ENCODE measurements at places on chromosomes 7 and 10. TPM values are rescaled to one million over a fixed set of nuclear protein-coding genes. Genes with fewer than 3 reads are reported as not detected.

DNA sequence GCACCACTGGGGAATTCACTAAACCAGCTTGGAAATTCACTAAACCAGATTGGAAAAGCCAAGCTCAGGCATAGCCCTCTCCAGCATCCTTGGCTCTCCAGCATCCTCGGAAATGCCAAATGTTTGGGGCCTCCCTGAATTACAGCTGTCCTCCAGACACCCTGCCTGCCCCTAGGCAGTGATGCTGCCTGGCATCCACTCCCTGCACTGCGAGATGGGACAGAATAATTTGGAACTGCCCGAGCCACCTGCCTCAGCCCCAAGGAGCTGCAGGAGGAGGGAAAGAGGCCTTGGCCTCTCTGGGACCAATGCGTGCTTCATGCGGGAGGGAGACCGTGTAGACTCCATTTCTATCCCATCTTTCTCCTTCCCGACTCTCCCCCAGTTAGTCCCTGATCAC lies 64.3 kb downstream of the INSIG1 start:
- no peak for DNase-seq

- DNase-seq: no peak
These were observed 49.6 kb upstream of the MYL10 start for GRCh38 chr7:101678658-101679057.

DNA sequence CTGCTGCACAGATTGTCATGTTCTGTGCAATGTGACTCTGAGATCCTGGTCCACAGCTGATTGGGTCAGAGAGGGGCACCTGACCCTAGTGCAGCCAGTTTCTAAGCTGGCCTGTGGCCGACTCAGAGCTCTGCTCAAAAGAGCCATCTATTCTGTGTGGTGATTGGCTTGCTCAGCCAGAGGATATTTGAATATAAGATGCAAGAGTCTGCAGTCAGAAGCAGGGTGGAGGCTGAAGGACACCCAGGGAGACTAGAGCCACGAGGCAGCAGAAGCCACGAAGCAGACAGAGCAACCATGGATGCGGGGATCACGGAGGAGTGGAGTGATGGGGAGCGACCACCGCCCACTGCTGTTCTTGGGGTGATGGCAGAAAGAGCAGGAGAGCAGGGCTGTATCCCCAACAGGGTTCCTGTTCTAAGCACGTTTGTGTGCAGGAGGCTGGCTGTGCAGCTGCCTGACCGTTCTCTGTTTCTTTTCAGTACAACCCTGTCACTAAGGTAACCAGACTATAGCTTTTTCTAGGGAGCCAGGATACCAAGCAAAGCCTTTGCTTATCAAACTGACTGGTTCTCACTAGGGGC lies 19.5 kb upstream of the RHEB start:
- peak; percentile 60 for DNase-seq

- DNase-seq: no peak
These were observed 85.5 kb upstream of the LRRC4 start for GRCh38 chr7:128116740-128117139.

GRCh38 chr7:37901890-37902524 lies 14.6 kb downstream of the SFRP4 start:
- DNase-seq: no peak

GRCh38 chr7:17407229-17407628 lies 108.8 kb downstream of the AHR start:
- no peak for DNase-seq

DNA sequence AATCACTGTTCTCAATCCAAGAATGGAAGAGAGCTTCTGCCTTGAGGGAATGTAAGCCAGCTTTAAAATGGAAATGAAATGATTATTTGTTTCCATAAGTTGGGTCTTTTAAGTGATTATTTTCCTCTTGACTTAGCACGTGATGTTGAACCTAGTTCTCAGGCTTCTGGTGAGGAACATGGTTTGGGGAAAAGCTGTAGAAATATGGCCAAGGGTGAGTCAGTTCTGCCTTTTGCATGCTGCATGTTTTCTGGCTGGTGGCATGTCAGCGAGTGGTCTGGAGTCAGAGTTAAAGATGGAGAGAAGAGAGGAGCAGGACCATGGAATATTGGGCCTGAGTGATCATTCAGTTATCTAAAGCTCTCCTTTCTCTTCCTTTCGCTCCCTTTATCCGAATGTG lies 54.0 kb downstream of the DNAH11 start:
- no peak for DNase-seq

DNA sequence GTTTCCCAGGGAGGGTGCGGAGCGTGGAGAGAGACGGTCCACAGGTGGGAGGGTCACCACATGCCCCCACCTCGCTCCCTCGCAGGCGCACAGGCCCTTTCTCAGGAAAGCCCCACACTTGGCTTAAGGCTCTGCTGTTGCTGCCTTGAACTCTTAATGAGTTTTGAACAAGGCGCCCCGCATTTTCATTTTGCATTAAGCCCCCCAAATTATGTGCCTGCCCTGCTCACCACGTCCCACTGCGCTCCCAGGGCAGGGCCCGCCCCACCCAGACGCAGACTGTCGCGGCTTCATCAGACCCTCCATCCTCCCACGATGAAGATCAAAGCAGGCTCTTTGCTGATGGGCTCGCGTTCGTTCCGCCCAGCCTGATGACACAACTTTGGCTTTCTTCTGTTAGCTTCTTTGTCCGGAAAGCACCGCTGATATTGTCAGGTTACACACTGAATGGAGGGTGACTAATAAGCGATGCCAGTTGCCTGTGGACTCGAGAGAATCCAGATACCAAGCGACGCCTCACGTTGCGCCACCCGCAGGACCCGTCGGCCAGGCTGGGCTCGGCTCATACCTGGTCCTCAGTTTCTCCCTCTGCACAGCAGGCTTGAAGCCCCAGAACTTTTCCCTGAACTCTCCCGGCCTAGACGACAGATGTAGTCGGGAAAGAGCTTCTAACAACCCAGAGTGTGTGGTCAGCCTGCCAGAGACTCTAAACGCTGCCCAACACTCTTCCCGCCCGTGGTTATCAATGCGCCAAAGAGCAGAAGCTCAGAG lies 9.5 kb downstream of the CALML3 start:
- DNase-seq: peak; percentile 52

- peak; percentile 88 for DNase-seq
These were observed 94.0 kb upstream of the ZMIZ1 start for GRCh38 chr10:78974617-78975317.

- no peak for DNase-seq
These were observed 86.7 kb upstream of the AGK start for GRCh38 chr7:141464551-141464950.

GRCh38 chr7:30412782-30413504 lies 65.6 kb downstream of the NOD1 start:
- no peak for DNase-seq

- no peak for DNase-seq
These were observed 45.6 kb upstream of the SGCE start for GRCh38 chr7:94701555-94701973.

DNA sequence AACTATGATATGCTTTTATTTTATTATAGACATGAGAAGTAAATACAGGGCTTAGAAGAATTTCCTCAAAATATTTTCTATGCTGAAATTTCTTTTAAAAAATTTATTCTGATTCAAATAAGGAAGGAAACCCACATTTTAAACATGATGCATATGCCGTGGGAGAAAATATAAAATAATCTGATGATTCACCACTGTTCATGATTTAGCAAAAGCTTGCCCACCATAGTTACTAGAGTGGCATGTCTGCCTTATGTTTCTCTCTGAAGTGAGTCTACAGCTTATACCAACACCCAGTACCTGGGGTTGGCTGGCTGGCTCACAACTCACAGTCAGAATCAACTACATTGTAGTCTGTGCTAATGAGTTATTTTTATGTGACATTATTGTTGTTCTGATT lies 102.0 kb downstream of the GNAI1 start:
- DNase-seq: no peak

- peak; percentile 31 for DNase-seq
These were observed 189.3 kb downstream of the MAD1L1 start for GRCh38 chr7:2043316-2044039.

DNA sequence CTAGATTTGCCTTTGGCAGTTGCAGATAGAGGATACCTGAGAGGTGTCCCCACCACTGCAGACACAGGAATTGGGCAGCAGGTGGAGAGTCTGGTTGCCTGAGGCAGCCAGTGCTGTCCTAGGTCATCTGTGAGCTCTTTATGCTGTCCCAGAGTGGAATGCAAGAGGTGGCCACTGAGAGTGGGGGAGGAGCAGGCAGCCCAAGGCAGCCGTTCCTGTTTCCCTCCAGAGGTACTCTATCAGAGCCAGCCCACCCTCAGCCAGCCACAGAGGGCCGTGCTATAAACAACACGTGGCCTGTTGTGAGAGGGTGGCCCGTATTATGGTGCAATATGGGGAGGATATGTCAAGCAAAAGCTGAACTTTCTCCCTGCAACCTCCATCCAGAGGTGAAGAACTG lies 8.5 kb downstream of the LRRC18 start:
- no peak for DNase-seq

DNA sequence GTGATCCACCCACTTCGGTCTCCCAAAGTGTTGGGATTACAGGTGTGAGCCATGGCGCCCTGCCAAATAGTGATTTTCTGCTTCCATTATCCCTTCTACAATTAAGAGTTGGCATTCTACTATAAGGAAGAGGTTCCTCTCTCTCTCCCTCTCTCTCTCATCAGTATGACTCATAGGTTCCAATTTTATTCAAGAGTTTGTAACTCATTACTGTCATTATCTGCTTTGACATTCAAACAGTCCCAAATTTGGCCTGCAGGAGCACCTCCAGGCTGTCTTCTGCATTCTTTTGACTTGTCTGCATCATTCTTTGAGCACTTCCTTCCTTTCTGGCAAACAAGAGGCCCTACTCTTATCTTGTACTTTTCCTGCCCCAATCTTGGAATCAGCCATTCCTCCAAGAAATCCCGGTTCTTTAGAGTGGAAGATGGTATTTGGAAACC lies 33.2 kb upstream of the CALU start:
- DNase-seq: no peak

GRCh38 chr10:132377326-132377725 lies 19.7 kb upstream of the PWWP2B start:
- no peak for DNase-seq

GRCh38 chr7:26853788-26854393 lies 10.5 kb downstream of the SKAP2 start:
- DNase-seq: no peak

PRSS2 gene
- 12.0 TPM for total RNA-seq

HOXA9 gene
- total RNA-seq: 5.8 TPM

OR13A1 gene
- not detected for total RNA-seq

EPO gene
- not detected for total RNA-seq

TMEM26 gene
- 0.62 TPM for total RNA-seq

AASS gene
- 34.2 TPM for total RNA-seq

C10orf105 gene
- total RNA-seq: 0.36 TPM

Measured in aorta (tissue), 5 donors.